ENCODE measurements at places on chromosomes 12 and 14.

DNA sequence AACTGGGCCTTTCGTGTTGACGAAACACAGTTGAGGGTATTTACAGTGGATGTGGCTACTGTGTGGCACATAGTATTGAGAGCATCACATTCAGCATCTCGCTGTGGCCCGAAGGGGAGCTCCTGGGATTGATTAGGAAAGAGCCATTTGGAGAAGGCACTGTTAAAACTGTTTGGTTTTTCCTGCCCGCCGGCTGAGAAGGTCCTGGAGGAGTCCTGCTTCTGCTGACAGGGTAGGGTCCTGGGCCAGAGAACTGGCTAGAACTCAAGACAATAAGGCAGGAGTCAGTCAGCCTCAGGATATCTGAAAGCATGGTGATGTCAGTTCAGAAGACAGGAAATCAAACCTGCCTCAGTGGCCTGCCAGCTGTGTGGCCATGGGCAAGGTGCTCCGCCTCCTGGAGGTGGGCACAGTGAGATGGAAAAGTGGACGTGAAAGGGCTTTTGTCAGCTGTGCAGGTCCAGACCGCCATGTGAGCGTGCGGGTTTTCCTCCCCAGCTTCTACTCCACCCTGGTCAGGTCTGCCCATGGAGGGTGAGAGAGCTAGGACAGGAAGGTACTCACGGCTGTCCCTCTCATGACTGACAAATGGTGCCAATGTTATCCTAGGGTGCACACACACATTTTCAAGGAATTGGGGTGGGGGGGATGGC is 92.3 kb downstream of the NTF3 start:
- no peak for DNase-seq

- DNase-seq: no peak
Observed at GRCh38 chr12:32196250-32197198, 89.9 kb downstream of the BICD1 start.

DNA sequence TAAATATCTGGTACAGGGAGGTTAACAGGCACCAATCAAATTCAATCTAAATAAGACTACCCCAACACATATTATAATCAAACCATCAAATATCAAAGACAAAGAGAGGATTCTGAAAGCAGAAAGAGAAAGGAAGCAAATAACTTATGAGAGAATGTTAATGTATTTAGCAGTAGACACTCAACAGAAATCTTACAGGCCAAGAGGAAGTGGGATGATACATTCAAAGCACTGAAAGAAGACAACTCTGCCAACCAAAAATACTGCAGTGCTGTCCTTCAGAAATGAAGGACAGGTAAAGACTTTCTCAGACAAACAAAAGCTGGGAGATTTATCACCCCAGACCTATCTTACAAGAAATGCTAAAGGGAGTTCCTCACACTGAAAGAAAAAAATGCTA is 95.9 kb upstream of the PTHLH start:
- no peak for DNase-seq

- no peak for DNase-seq
Observed at GRCh38 chr12:2264651-2265232, 212.0 kb downstream of the CACNA1C start.

DNA sequence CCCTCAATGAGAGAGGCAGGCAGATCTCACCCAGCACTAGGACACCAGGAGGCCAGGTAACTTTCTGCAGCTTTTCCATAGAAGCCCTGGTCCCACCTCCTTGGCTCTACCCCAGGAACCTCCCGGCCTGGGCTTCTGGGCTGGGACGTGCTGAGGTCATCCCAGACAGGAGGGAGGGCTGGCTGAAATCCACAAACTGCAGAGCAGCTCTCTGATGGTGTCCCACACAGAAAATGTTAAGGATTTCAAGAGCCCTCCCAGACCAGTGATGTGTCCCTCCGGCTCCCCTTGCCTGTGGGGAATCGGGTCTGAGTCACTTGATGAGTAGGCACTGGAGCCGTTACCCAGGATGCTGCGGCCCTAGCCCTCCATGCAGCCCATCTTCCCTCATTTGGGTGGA is 124.1 kb downstream of the ESRRB start:
- no peak for DNase-seq

- DNase-seq: no peak
Observed at GRCh38 chr14:104555430-104556255, 23.9 kb upstream of the C14orf180 start.

GRCh38 chr12:24379861-24380521 is 430.5 kb upstream of the SOX5 start:
- no peak for DNase-seq

DNA sequence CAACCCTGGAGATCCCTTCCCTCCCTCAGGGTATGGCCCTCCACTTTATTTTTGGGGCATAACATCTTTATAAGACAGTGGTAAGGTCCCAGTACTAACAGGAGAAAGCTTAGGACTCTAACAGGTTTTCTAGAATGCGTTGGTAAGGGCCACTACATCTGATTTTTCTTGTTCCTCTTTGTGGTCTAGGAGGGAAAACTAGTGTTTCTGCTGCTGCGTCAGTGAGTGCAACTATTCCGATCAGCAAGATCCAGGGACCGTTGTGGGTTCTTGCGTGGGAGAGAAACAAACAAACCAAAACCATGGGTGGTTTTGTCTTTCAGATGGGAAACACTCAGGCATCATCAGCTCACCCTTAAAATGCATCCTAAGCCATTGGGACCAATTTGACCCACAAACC is 123.6 kb upstream of the SLC16A7 start:
- DNase-seq: no peak

- no peak for DNase-seq
Observed at GRCh38 chr12:78531831-78532458, 332.6 kb upstream of the SYT1 start.

- DNase-seq: no peak
Observed at GRCh38 chr12:66061557-66062289, 68.8 kb downstream of the LLPH start.

GRCh38 chr14:68794851-68795596 is 2.2 kb upstream of the ZFP36L1 start:
- peak; percentile 56 for DNase-seq

GRCh38 chr14:29321646-29322045 is 555.1 kb downstream of the FOXG1 start:
- DNase-seq: no peak

GRCh38 chr12:89693639-89694202 is 14.9 kb downstream of the ATP2B1 start:
- DNase-seq: no peak

DNA sequence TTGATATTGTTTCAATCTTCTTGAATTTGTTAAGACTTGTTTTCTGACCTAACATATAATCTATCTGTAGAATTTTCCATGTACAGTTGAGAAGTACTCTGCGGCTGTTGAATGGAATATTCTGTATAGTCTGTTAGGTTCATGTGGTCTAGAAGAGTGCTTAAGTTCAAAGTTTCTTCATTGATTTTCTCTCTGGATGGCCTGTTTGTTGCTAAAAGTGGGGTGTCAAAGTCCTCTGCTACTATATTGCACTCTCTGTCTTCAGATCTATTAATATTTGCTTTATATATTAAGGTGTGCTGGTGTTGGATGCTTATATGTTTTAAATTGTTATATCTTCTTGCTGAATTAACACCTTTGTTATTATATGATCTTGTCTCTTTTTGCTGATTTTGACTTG is 290.9 kb upstream of the STXBP6 start:
- DNase-seq: no peak

- DNase-seq: peak; percentile 21
Observed at GRCh38 chr12:68236421-68237059, 10.9 kb upstream of the IL26 start.

DNA sequence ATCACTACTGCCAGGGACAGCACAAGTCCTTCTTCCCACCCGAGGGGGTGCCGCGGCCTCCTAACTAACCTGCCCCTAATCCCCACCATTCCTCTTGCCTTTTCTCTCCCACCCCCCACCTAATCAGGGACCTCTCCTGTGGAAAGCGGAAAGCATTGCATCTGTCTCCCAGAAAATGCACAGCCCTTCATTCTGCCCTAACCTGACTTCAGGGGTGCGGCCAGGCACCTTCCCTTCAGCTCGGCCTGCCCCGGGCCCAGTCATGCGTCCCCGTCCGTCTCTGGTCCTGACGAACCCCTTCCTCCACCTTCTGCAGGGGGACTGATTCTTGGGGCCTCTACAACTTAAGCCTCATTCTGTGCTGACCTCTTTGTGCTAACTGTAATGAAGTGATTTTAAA is 43.9 kb upstream of the TRAF3 start:
- no peak for DNase-seq
